Activated CD4-positive, CD25-positive, alpha-beta regulatory T cell treated with anti-CD3 and anti-CD28 coated beads, Interleukin-2, amount 50 U/mL, for 24 hours (primary cell): ENCODE measurements at places on chromosomes 3 and 15.

DNA sequence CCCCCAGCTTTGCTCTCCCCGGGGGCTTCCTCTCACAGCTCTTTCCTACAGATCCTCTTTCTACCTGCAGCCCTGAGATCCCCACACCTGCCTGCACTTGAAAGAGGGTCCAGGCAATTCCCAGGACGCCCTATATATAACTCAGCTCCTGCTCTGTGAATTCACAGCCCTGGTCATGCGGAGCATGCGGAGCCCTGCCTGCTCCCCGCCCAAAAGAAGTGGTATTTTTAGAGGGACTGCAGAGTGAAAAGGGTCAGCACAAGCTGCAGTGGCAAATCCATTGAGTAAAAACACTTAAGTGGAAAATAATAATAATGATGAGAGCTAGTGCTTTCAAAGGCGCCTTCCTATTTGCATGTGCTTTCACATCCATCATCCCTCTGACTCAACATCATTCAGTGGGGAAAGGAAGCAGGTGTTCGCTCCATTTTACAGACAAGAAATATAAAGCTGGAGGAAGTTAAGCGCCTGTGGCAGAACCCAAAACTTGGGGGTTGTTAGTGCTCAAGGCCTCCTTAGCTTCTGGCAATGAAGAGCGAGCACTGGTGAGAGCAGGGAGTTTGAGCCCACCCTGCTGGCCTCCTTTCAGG is 76.3 kb upstream of the LIPC start:
- no peak for ATAC-seq

- ATAC-seq, result no peak
These were observed 46.5 kb upstream of the SACM1L start for GRCh38 chr3:45642731-45643152.

DNA sequence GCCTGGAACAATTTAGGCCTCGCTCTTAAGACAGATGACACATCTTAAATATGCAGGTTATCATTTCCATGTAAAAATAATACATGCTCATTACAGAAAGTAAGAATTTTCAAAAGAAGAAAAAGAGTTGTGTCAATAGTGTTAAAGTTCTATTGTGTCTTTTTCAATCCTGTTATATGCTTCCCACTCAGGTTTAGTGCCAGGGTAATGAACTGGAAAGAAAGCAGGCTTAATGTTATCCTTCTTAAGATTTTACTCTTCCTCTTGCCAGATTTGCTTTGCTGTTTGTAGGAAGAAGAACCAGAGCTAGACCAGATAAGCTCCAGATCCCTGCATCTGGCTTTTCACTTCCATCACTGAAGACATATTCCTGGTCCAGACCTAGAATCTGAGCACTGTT is 128.6 kb downstream of the TPRG1 start:
- ATAC-seq, result no peak

DNA sequence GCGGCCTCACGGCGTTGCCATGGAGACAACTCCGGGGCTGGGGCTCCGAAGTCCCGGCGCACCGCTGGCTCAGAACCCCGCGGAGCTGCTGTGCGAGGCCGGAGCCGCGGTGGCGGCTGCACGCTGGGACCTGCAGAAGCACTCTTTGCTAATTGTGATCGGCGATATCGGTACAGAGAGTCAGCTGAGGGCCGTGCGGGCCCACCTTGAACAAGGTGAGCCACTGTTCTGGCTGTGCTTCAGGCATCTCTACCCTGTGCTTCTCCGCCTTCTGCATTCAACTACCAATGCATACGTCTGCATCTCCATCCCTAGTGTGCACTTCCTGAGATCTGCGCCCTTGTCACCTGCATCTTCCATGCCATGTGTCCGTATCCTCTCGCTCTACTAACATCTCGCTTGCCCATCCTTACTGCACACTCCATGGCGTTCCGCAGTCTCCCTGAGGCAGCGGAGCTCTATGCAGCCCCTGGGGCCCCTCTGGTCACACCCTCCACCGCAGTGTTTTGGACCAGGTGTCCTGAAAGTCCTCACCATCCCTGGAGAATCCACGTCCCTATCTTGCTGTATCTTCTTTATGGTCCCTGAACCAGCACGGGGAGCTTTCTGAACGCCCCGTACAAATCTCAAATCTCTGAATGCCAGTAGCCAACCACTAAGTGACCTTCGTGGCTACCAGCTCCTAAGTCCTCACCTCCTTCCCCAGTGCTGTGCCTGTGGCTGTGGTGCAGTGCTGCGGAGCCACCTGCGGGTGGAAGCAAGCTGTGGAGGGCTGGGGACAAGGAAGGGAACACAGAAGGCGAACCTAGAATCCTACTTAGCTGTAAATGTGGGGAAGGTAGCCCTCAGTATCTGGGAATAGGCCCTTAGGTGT is 6.2 kb upstream of the MAP1A start:
- no peak for ATAC-seq

DNA sequence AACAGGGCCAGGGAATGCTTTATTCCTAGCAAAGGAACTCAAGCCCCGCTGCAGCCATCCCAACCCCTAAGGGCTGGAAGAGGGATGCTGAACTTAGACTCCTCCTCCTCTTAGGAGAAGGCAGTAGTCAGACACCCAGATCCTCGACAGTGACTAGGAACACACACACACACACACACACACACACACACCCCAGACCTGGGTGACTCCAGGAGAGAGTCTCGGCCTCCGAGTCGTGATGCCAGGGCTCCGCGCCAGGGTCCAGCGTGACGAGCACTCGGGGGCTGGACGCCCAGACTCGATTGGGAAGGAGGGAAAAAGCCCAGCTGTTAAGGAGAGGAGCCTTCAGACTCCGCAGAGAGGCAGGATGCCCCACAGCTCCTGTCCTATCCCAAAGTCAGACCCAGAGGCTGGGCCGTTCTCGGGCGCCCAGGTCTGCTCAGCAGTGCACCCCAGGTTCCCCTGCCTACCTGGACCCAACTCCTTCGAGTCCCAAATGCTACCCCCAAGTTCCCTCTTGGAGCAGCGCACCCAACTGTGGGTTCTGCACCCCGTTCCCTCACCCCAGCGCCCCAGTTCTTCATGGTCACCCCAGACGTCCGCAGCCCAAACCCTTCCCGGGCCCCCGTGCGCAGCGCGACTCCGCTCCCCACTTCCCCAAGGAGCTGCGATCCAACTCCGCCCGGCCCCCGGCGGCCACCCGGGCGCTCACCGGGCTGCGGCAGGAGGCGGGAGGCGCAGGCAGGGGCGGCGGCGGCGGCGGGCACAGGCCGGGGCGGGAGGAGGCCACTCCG is 421 bp downstream of the BMF start:
- ATAC-seq, result no peak

GRCh38 chr3:144458283-144458682 is 486.7 kb downstream of the DIPK2A start:
- ATAC-seq, result no peak
